ENCODE measurements at places on chromosomes 11 and 22.

DNA sequence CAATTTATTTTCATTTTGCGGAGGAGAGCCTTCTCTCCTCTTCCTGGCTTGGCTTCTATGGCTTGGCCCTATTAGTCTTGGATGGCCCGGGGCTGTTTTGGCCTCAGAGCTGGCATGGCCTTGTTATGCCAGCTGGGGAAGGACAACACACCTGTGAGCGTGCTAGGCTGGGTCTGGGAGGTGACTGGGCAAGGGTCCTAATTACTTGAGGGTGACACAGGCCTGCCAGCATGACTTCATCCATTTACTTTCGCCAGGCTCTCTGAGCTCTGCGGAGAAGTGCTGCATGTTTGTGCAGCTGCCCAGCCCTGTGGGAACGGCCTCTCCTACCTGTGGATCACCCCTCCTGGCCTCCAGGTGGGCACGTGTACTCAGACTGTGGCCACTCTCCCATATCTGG, 153.6 kb downstream of the SNX19 start:
- no peak for DNase-seq

DNA sequence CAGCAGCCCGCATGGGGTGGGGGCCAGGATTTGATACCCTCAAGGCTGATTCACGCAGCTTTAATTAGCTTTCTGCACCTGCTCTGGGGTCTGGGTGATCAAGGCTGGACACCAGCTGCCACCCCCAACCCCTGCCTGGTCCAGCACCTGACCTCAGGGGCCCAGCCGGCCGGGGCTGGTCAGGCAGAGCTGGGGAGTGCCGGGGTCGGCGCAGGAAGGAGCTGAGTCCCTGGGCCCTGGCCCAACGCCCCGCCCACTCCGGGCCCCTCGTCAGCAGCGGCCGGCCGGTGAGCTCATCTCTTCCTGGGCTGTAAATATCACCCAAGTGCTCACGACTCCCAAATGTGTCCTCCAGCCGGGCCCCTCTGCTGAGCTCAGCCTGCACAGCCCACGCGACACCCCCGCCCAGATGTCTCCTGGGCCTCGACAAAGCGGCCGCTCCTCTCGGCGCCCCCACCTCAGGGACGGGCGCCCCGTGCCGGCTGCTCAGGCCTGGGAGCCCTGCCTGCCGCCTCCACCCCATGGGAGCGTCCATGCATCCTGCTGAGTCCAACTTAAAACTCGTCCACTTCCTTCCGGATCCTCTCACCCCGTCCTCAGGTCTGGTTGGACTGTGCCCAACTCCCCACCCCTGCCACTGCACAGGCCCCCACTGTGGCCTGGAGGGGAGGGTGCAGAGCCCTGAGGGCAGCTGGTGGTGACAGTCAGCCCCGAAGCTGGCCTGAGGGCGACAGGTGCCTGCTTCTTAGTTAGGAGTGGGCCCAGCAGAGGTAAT, 29.0 kb downstream of the RTN4R start:
- DNase-seq = no peak

GRCh38 chr11:69436041-69436982, 45.2 kb upstream of the LINC01488 start:
- no peak for DNase-seq

DNA sequence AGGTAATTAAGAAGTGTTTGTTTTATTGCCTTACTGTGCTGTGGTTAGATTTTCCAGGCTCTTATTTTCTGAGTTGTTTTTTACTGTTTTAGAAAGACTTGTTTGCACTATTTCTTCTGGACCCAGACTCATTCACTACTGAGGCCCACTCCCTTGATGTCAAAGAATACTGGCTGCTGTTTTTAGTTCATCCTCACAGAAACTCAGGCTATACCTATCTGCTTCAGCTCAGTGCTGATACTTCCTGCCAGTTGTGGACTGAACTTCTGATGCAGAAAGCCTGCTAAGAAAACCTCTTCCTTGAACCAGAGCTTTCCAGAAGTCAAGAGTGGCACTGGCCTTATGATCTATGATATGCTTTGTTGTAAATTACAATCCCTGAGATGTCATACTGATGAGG, 15.9 kb upstream of the PIK3IP1 start:
- no peak for DNase-seq

- no peak for DNase-seq
Measured at GRCh38 chr11:116233561-116233960, 539.2 kb downstream of the BUD13 start.

DNA sequence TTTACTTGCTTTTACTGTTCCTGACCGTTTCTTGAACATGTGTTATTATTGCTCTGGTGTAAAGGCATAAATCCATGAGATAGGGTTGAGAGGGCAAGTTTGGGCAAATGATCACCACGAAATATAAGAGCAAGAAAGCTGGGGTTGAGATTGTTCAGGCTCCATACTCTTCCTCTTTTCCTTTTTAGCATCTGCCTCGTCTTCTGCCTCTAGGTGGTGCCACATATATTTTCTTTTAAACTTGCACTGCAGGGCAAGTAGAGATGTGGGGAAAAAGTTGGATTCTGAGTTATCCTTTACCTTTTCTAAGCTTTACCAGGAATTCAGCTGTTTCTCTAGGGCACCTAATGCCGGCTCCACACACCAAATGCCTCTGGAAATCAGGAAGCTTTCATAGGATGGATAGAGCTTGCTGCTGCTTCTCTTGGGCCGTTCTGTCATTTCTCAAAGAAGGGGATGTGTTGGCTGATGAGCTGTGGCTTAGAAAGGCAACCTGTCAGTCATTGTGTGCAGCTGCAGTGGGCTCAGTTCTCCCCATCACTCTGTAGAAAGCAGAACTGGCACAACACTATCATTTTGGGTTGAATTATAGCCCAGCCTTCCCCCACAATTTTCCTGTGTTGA, 98.2 kb downstream of the LDLRAD3 start:
- no peak for DNase-seq

DNA sequence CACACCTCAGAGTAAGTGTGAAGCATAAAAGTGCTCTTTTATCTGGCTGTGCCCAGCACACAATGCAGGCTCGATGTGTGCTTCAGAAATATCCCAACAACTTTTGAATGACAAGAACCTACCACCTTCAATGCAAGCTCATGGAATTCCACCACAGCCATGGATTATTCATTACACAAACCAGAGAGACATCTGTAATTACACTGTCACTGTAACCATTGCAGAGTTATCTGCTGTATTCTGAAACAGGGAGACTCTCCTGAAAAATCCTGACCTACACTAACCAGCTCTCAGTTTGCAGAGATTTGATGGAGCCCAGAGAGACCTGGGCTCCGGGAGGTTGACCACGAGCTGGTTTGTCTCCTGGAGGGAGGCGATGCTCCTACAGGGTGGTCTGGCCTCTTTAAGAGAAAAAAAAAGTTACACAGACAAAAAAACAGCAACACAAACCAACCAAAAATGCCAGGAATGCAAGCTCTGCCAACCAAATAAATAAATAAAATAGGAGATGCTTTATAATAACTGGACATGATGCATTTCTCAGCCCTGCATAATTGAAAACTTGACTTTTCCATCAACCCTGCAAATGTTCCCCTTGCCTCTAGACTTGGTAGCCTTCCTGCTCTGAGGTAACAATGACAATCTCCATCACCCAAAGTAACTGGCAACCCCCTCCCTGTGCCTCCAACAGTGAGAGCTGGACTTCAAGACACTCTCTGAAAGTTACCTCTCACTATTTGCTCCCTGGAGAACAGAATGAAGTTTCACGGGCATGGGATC, 69.7 kb downstream of the ETS1 start:
- DNase-seq = no peak

DNA sequence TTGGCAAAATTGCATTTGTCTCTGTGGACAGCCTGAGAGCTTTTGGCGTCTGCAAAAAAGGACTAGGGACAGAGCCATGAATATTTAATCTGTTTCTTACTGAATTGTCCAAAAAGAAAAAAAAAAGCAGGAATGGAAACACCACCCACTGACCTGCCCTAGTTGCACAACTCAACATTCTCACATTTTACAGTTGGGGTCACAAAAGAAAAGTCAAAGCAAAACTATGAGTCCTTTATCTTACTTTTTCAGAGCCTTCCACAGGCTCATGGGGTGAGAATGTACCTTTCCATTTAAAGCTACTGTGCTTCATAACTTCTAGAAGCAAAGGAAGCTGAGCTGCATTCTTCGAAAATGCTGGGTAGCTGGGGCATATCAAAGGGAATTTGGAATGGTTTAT, 225.7 kb downstream of the FAM76B start:
- DNase-seq = no peak

DNA sequence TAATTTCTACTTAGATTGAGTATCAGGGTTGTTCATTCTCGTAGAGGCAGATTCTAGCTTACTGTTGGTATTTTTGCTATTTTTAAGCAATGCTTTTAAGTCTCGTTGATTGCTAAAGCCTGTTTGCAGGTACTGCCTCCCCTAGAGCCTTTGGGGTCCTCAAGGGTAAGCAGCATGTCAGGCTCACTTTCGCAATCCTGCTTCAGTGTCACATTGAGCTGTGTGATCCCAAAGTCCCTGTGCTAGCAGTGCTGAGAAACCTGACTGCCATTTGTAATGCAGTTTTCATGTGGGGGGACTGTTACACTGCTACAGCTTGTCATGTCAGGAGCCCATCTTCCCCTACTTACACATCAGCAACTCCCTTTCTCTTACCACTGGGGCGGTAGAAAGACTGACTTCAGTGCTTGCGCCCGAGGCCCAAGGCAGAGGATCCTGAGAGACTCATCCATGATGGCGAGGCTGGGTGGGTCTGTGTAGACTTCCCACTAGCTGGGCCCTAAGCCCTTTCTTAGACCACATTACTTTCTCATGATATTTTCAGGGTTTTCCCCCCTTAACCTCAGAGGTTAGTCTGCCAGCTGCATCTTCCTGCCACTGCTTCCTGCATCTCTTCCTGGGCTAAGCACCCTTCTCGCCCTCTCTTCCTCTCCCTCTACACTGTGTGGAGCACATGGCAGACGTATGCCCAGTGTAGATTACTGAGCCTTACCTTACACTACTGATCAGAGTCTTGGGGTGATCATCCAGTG, 40.8 kb upstream of the ST14 start:
- DNase-seq = no peak

GRCh38 chr11:118996926-118997626, 862 bp upstream of the CENATAC start:
- DNase-seq = peak; percentile 4

GRCh38 chr11:126523441-126524205, 168.1 kb downstream of the ST3GAL4 start:
- no peak for DNase-seq

DNA sequence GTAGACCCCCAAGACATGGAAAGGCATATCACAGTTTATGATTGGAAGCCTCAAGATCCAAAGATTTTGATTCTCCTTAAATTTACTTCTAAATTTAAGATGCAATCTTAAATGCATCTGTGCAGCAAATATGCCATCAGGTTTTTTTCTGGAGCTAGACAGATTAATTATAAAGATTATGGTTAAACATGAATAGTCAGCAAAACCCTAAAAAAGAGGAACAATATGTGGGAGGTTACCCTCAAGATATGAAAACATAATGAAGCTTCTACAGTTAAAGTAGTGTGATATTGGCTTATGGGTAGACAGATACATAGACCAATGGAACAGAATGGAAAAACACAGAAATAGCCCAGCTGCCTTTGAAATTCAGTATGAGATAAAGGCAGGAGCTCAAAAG, 31.7 kb downstream of the OR8B12 start:
- DNase-seq = no peak

- no peak for DNase-seq
Measured at GRCh38 chr11:63747011-63747410, 21.6 kb downstream of the ZFTA start.

DNA sequence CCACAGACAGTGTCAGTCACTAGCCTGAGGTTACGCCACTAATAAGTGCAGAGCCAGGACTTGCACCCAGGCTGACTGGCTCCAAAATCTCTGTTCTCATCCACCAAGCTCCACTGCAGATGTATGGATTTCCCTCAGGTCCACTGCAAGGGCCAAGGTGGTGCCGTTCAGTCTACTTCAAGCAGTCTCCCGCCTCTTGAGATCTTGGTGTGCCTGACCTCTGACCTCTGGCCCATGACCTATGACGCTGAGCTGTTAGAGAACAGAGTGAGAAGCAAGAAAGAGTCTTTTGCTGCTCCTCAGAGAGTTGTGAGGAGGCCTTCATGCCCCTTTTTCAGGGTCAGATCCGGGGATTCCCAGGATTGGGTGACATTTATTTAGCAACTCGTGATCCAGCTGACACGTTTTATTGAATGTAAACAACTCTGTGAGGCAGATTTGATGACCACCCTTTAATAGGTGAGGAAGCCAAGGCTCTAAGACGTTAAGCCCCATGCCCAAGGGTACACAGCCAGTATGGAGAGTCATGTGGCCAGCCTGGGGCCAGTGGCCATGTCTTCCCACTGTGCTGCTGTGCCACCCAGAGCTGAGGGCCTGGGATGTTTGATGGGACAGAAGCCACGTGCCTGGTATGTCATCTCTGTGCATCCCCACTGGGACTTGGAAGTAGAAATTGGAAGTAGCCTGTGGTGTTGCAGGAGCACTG, 25.2 kb downstream of the DCPS start:
- no peak for DNase-seq

DNA sequence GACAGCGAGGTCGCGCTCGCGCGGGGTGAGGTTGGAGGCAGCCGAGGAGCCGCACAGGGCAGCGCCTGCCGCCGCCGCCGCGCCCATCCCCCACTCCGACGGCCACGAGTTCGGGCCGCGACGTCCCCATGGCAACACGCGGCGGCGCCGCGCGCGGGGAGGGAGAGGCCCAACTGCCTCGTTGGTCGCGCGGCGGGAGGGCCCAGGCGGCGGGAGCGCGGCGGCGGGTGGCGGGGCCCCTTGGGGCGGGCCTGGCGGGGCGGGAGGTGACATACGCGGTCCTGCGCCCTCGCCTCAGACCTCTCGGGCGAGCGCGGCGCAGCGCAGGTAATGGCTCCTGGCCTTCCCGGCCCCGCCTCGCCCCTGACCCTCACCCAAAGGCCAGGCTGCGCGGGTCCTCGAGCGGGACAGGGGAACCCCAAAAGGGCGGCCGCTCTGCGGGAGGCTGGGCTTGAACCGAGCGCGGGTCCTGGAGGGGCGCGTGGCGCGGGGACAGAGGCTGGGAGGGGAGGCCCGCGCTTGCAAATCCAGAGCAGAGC, at the start of gene DEUP1:
Gene DEUP1 (plus strand): TSS at position 297 of the 539 bp plus-strand sequence. CDS start 1,518 bp downstream, outside the sequence.
- no peak for DNase-seq

GRCh38 chr11:124861670-124862069, 3.6 kb upstream of the ROBO3 start:
- no peak for DNase-seq

DNA sequence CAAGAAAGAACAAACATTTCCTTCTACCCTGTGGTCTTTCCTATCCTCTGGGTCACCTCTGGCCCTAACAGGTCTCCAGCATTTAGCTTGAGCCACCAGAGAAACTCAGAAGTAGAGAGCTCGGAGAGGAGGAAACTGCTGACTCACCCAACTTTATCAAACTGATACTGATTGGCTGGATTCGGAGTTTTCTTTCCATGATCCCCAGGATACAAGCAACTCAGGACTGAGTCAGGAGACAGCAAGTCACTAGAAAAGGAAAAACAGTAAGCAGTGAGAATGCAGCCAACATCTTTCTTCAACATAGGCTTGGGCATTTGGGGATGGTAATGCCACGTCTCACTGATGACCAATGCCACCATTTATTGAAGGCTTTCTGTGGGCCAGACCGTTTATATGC, 32.7 kb downstream of the THOC5 start:
- DNase-seq = no peak

GRCh38 chr22:46019351-46019750, 42.4 kb upstream of the WNT7B start:
- no peak for DNase-seq
